Cerebellar nuclear complex (tissue), 1 donor: ENCODE measurements at places on chromosomes 16 and 17.

GRCh38 chr17:41600318-41600717, 12.2 kb downstream of the KRT16 start:
- no peak for DNase-seq

- no peak for DNase-seq
Measured at GRCh38 chr16:56866955-56867830, 2.2 kb downstream of the SLC12A3 start.

GRCh38 chr17:3946711-3947235, 17.5 kb downstream of the ATP2A3 start:
- DNase-seq, result no peak

DNA sequence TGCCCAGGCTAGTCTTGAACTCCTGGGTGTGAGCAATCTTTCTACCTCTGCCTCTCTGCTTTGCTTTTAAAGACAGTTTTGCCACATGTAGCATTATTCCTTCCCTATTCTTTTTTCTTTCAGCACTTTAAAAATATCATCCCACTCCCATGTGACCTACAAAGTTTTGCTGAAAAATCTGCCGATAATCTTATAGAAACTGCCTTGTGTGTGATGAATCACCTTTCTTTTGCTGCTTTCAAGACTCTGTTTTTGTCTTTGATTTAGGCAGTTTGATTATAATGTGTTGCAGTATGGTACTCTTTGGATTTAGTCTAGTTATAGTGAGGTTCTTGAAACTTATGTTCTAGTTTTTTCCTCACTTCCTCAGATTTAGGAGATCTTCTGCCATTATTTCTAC, 142.0 kb upstream of the KIF2B start:
- DNase-seq, result no peak

DNA sequence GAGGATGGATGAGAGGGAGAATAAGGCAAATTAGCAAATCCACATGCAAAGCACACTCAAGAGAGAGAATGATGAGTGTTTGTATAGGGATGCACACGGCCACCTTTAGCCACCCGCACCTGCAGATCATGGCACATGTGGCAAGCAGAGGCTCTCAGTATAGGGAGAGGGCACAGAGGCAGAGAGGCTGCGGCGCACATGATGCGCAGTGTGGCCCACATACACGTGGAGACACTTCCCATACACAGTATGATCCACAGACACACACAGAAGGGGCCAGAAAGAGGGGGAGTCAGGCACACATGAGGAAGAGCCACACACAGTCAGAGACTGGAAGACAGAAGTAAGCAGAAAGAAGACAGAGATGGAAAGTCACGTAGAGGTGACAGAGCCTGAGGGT, 6.5 kb upstream of the CHD3 start:
- DNase-seq, result no peak

DNA sequence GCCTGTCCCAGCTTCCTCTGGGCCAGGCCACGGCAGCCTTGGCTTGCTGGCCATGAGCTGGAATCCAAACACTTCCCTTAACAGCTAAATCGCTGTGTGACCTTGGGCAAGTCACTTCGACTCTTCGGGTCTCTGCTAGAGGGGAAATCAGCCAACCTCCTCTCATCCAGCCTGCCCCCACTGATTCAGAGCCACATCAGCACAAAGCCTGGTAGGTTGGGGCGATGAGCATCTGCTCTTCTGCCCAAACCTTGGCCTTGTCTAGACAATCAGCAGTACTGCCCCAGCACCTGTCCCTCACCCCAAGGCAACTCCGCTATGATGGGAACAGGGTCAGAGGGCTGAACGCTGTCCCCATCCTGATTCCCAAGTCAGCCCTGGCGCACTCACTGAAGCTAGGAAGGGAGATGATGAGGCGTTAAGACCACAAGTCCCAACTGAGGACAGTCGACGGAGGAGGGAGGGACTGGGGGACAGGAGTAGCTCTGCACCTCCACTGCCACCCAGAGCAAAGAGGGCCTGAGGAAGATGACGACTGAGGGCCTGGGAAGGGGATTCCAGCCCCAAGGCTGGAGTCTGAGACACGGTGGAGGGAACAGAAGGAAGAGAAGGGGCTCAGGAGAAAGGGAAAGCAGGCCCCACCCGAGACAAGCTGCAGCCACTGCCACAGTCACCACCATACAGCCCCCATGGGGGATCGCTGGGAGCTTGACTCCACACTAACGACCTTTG, 1.3 kb downstream of the CLUH start:
- DNase-seq, result no peak
